ENCODE measurements at places on chromosomes 5 and 9.

DNA sequence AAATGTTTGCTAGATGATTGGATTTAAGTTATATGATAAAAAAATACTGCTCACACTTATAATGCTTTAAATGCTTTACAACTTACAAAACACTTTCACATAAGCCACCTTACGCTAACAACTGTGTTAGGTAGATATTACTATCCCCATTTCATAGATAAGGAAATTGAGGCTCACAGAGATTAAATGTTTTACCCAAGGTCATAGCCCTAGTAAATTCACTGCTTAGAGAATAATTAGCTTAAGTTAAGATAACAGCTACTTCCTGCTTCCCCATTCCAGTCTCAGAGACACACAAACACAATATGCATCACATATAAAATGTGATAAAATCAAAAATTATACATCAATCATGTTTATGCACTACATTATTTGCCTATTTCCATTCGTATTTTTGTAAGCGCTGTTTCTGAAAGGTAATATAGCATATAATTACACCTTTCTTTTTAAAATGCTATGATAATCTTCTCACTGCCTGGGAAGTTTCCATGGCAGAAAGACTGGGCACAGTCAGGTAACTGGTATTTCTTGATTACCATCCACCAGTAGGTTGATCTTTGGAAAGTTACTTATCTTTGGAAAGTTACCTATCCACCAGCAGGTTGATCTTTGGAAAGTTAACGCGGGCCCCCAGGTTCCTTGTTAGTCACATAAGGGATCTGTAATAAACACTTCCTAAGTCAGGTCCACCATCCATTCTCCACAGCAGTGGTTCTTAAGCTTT is 101.1 kb downstream of the NFIB start:
- no peak for DNase-seq

DNA sequence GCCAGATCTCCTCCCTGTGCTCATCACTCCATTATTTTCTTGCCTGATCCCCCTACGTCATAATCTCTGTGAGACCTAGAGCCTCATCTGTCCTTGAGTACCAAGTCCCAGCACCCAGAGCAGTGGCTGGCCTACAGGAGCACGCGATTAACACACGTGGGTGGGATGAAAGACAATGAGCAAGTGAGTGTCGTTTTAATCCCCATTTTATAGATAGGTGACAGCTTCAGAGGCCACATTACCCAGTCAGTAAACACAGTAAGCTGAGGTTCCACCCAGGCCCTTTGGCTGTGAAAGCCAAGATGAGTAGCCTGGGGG is 17.3 kb downstream of the TRUB2 start:
- DNase-seq, result no peak

- DNase-seq, result no peak
Measured at GRCh38 chr5:116626272-116626723, 51.7 kb upstream of the SEMA6A start.

GRCh38 chr9:136981588-136982231 is 1.1 kb upstream of the LCNL1 start:
- DNase-seq, result no peak

DNA sequence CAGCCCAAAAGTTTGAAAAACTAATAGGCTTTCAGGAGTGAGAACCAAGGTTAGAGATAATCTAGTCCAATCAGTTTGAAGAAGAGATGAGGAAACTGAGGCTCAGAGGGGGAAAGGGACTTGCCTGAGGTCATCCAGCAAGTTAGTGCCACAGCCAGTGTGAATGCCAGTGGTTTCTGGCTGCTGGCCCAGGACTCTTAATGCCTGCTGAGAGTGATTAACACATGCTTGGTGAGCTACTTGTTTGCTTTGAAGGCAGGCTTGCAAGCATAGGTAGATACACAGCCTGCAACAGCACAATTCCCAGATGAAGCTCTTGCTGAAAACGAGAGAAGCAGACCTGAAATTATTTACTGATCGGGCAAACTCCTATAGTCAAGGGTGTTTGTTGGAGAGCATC is 591.6 kb upstream of the SGCD start:
- no peak for DNase-seq
